ENCODE measurements at places on chromosomes 4 and X. TPM values are rescaled to one million over a fixed set of nuclear protein-coding genes. Genes with fewer than 3 reads are reported as not detected.

RENBP gene
- 10.2 TPM for polyA plus RNA-seq

USP17L30 gene
- not detected for polyA plus RNA-seq

SMR3A gene
- polyA plus RNA-seq, result not detected

UGT2A1 gene
- polyA plus RNA-seq, result 0.47 TPM

FAM133A gene
- polyA plus RNA-seq, result 3.5 TPM

MAGEB1 gene
- not detected for polyA plus RNA-seq

SPINK2 gene
- 1.3 TPM for polyA plus RNA-seq

ASB5 gene
- 0.44 TPM for polyA plus RNA-seq

FANCB gene
- polyA plus RNA-seq, result 1.1 TPM
